H1 (cell line): ENCODE measurements at places on chromosomes 5 and 9.

DNA sequence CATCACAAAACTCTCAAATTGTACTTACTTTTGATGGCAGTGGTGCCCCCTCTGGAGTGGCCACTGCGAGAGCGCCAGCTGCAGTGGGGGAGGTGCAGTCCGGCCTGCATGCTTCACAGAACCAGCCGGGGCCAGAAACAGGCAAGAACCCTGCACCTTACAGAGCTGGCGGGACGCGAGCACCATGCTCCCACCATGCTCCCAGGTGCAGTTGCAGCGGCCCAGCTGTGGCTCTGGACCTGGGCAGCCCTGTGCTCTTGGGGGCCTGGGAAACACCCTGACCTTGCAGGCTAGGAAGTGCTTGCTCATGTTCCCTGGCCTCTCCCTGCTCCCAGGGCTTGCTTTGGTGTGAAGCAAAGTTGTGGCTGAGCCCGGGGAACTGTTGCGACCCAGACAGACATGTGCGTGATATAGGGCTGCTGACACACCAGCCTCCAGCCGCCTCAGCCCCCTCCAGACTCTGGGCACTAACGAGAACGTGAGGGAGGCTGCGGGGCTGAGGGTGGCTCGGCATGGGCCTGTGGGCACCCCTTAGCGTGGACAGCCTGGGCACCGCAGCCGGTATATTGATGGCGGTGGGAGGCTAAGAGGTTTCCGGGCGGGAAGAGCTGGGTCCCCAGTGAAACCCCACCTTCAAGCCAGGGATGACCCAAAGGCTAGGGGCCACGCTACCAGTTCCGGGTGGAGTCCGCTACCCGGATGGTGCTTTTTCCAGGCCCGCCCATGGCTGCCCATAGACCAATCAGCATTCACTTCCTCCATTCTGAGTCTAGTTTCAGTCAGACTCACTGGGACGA is 1809.9 kb upstream of the ACO1 start:
- DNase-seq: no peak

DNA sequence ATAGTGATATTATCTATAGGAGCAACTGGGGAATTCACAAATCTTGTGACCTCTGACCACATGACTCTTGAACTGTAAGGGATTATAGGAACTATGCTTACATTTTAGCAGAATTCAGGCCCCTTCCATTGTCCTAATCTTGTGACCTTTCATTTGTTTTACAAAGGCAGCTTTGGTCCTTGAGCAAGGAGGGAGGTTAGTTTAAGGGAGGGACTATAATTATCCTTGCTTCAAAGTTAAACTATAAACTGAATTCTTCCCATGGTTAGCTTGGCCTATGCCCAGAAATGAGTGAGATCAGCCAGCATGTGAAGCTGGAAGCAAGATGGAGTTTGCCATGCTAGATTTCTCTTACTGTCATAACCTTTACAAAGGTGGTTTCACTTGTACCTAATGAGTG is 51.2 kb downstream of the TARS1 start:
- DNase-seq: no peak

GRCh38 chr9:27280860-27281259 is 16.1 kb downstream of the EQTN start:
- no peak for DNase-seq

DNA sequence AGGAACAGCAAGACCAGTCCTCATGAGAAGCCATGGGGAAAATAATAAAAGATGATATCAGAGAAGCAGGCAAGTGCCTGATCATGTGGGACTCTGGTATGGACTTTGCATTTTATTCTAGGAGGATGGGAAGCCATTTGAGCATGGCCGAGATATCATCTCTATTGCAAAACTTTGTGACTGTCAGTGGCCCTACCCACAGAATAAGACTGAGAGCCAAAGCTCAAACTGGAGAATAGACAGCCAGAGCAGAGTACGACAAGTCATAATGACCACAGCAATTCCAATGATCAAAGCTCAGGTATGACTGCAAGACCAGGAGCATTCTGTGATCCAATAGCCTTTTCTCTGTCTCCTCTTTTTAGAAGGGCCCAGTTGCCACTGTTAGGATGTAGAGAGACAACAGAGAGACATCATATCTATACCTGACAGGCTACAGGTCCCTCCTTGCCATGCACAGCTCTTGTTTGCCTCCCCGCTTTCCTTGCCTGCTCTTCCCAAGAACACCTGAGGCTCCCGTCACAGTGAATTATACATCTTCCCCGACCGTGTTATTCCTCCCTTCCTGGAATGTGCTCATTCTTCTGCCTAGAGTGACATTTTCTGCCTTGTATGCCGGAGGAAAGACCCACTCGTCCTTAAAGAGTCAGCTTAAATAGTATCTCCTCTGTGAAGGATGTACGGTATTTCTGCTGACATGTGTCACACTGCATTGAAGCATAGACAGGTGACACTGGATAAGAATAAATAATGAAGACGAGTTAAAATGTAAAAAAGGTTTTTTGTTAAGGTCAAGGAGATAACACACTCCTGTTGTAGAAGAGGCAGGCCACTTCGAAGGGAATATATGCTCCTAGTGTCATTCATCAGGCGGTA is 248.7 kb upstream of the MAP3K1 start:
- no peak for DNase-seq

GRCh38 chr5:113246361-113246870 is 188.4 kb downstream of the TSSK1B start:
- no peak for DNase-seq

GRCh38 chr9:13621872-13622564 is 342.5 kb upstream of the MPDZ start:
- no peak for DNase-seq

DNA sequence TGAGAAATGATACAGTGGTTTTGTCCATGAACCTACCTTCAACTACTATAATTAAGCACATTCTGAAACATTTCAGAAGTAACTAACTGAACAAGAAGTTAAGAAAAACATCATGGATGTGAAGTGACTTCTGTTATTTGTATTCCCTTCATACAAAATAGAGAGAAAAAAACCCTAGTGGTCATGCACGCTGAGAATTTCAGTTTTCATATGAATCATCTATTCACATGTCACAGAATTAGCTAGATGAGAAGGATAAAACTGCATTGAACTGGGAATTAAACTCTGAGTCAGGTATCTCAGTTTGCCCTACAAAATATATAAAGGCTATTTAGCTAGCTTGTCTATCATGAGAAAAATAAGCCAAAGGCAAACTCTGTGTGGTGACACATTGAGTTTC is 451.8 kb upstream of the FTMT start:
- no peak for DNase-seq

- DNase-seq: no peak
Measured at GRCh38 chr9:115183436-115183835, 65.5 kb upstream of the TNC start.

GRCh38 chr9:113922160-113922559 is 46.1 kb downstream of the ZNF618 start:
- no peak for DNase-seq

DNA sequence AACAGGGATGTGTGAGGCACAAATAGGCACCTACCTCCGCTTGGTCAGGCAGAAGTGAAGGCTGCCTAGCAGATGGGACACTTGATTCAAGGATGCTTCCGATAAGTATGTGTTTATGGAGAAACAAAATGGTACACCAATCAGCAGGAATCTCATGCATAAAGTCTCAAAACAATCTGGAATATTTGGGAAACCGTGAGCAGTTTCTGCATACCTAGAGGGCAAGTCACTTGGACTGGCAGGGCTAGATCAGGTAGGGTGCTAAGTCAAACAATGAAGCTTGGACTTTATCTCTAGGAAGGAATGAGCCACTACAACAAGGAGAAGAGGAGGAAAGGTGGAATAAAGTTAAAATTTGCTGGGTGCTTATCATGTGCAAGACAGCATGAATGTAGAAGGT is 5.5 kb downstream of the EPB41L4A start:
- no peak for DNase-seq

DNA sequence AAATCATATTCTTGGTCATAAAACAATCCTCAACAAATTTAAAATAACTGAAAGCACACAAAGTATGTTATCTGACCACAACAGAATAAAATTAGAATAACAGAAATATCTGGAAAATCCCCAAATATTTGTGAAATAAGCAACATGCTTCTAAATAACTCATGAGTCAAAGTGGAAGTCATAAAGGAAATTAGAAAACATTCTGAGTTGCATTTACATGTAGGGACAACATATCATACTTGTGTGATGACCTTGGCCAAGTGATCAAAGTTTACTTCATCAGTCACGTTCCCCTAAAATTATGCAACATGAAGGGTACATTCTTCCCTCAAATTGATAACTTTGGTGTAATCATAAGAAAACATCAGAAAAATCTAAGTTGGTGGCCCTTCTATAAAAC is 64.7 kb downstream of the CSF2 start:
- DNase-seq: no peak

- DNase-seq: no peak
Measured at GRCh38 chr5:6705088-6705487, 8.1 kb upstream of the TENT4A start.

- no peak for DNase-seq
Measured at GRCh38 chr5:147661541-147661940, 121.0 kb downstream of the JAKMIP2 start.

- no peak for DNase-seq
Measured at GRCh38 chr5:156274453-156274852, 52.5 kb upstream of the SGCD start.

GRCh38 chr9:6450641-6451375 is 37.8 kb downstream of the UHRF2 start:
- DNase-seq: no peak

DNA sequence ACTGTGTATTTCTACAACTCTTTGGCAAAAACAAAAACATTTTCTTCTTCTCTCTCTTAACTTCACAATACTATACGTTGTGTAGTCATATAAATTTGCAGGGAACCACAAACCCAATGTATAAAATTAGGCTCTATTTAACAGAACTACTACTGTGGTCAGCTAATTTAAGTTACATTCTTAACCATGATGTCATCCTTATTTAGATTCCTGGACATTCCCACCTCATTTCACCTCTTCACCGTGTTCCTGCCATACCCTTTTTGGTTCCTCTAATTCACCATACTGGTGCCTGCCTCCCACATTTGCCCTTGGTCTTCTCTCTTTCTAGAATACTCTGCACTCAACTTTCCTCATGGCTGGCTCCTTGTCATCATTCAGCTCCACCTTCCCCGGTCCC is 75.7 kb upstream of the SH3GL2 start:
- DNase-seq: no peak

- no peak for DNase-seq
Measured at GRCh38 chr9:95017062-95017461, 290.6 kb downstream of the AOPEP start.

DNA sequence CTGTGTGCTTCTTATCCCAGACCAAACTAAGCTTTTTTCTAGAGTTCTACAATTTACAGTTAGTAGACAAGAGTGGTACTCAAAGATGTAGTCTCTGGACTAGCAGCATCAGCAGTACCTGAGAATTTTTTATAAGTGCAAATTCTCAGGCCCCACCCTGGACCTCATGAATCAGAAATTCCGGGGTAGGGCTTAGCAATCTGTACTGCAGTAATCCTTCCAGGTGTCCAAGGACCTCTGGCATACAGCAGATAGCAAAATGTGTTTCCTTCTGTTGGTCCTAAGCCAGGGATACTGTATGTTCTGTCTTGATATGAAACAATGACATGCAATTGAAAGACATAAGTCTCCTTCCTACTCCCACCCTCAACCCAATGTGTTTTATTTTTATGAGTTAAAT is 194.3 kb downstream of the MSX2 start:
- DNase-seq: no peak

GRCh38 chr5:125408448-125409233 is 662.2 kb upstream of the ZNF608 start:
- DNase-seq: no peak

DNA sequence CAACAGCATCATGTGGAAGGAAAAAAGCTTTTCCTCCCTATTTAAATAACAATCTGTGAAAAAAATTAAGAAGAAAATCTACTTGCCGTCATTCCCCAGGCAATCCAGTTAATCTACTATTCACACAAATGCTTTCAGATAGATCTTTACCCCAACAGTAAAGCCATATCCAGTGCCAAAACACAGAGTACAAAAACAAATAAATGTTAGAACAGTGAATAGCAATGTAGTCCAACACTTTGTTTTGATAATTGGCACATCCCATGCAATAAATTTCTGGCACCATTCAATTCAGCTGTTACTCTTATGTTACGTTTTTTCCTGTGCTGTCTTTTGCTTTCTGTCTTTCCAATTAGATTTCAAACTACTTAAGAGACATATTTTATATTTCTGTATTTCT is 2245.5 kb upstream of the WWC1 start:
- no peak for DNase-seq

DNA sequence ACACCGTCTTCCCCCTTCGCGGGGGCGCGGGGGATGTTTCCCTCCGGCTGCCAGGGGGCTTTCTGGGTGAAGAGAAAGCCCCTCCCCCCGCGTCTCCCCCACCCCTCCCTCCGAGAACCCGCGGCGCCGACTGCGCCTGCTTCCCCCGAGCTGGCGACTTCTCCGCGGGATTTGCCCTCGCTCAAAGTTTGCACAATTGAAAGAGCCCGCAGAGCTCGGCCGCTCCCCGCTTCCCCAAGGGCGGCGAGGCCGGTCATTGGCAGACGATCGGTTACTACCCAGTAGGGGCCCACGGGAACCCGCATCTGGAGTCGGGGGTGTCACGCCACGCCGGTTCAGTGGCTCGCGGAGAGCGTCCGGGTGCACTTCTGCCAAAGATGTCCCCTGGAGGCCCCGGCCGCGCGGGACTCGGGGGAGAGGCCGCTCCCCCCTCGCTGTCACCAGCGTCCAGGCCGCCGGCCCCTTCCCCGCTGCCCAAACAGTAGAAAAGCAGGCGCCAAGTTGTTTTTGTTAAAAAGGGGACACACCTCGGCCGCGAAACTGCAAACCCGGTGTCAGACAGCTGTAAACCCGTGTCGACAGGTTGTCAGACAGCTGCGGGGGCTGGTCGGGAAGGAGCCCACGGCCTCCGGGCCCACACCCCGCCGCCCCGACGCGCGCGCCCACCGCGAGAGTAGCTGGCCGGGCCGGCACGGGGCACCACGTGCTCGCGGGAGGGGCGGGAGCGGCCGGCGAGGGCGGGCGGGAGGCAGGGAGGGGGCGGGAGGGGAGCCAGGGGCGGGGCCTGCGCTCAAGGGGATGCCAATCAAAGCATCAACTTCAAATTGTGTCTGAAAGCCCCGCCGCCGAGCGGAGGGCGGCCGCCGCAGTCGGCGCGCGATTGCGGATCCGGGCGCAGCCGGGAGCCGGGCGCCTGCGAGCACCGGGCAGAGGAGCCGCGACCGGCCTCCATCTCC is at the start of gene IRX1:
Gene IRX1, plus strand, starts transcription at position 827 of the 956 bp plus-strand sequence. CDS start 274 bp downstream, outside the sequence.
- peak; percentile 82 for DNase-seq

- no peak for DNase-seq
Measured at GRCh38 chr9:8605096-8605495, 805.5 kb upstream of the DMAC1 start.
